Large intestine (tissue), 12 donors: ENCODE measurements at places on chromosomes 5 and 9. TPM values are rescaled to one million over a fixed set of nuclear protein-coding genes. Genes with fewer than 3 reads are reported as not detected.

ADRA1B gene
- 0.12 TPM for polyA plus RNA-seq

SPARC gene
- 935 TPM for polyA plus RNA-seq

PCDHGA8 gene
- polyA plus RNA-seq, result 0.19 TPM

THBS4 gene
- polyA plus RNA-seq, result 3.3 TPM

PGM5 gene
- 26.4 TPM for polyA plus RNA-seq

LCN15 gene
- polyA plus RNA-seq, result 14.0 TPM

DDX4 gene
- polyA plus RNA-seq, result 0.10 TPM

HACD4 gene
- polyA plus RNA-seq, result 4.8 TPM

SYK gene
- 27.3 TPM for polyA plus RNA-seq

PCDHGC5 gene
- polyA plus RNA-seq, result 0.39 TPM

TICAM2 gene
- polyA plus RNA-seq, result 2.9 TPM

TLN1 gene
- 117 TPM for polyA plus RNA-seq

CD180 gene
- polyA plus RNA-seq, result 1.1 TPM

LHX2 gene
- polyA plus RNA-seq, result 0.12 TPM

PDE6A gene
- polyA plus RNA-seq, result 1.0 TPM

FBP2 gene
- polyA plus RNA-seq, result 0.25 TPM

MEGF10 gene
- 1.3 TPM for polyA plus RNA-seq

SLC6A18 gene
- polyA plus RNA-seq, result 0.03 TPM

TRAF1 gene
- polyA plus RNA-seq, result 6.5 TPM

PCDHGA4 gene
- 0.79 TPM for polyA plus RNA-seq

OSMR gene
- polyA plus RNA-seq, result 5.9 TPM

C9orf72 gene
- polyA plus RNA-seq, result 32.1 TPM

GRCh38 chr5:32690153-32690552 is 21.0 kb upstream of the NPR3 start:
- DNase-seq, result no peak

DNA sequence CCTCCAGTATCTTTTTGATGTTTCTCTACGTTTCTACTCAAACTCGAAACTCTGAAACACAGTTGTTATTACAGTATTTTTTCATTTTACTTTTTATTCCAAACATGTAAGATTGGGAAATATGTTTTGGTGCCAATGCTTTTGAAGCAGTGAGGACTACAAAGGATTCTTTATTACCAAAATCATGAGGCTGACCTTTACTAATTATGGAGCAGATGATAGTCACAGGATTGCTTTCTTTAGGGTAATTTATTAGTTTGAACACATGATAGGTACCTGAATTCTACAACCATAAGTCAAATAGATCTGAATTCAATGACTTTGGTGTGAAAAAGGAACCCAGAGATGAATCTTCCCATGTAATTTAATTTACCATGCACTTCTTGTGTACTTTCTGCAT is 2015.1 kb upstream of the C9orf72 start:
- DNase-seq, result no peak

DNA sequence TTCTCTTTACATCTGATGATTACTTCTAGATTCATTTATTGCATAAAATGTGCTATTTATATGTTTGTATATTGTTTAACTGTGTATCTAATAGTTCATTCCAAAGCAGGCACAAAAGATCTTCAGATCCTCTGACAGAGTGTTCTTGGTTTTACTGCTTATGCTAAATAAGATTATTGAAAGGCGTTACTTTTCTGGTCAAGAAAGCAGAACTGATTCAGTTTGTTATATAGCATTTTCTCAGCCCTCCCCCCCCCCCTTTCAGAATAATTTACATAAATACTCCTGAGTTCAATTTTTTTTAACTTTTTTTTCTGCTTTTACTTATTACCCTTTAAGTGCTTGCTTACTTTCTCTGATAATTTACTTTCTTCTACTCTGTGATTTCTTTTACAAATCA is 15.4 kb downstream of the CDC42SE2 start:
- DNase-seq, result no peak

DNA sequence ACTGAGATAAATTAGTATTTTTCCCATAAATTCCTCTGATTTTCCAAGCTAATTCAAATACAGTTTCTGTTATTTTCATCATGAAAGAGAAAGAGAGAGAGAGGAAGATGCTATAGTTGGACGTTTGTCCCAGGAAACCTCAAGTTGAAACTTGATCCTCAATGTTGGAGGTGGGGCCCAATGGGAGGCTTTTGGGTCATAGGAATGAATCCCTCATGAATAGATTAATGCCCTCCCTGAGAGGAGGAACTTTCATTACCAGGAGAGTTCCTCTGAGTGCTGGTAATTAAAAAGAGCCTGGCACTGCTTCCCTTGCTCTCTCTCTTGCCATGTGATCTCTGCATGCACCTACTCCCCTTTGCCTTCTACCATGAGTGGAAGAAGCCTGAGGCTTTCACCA is 189.9 kb upstream of the SMC2 start:
- no peak for DNase-seq

DNA sequence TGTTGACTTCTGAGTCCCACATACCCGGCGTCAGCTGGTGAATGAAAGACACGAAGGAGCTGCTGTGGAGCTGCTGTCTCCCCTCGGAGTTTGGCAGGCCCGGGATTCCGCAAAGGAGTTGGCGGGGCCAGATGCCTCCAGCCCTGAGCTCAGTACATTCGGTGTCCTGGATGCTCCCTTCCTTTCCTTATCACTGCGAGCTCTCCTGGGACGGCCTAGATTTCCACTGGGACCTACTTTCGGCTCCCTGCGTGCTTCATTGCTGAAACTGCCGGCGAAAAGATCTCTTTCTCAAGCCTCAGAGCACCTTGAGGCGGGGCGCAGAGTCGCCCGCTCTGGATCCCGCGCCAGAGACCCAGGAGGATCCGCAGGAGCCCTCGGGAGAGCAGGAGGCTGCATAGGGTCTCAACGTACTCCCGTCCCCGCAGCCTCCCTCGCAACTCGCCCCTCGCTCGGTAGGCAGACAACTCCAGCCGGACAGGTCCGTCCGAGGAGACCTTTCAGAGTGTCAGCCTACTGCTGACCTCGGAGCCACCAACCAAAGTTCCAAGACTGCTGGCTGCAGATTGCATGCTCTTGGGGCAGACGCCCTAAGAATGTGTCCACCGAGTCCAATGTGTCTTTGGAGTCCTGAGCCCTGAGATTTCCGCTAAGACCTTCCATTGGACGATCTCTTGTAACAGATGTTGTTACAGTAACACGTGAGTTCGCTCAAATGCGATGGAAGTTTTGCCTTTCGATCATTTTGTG is 6.1 kb downstream of the ANXA2R start:
- DNase-seq, result no peak

- no peak for DNase-seq
Measured at GRCh38 chr5:76356887-76357286, 46.2 kb upstream of the IQGAP2 start.

DNA sequence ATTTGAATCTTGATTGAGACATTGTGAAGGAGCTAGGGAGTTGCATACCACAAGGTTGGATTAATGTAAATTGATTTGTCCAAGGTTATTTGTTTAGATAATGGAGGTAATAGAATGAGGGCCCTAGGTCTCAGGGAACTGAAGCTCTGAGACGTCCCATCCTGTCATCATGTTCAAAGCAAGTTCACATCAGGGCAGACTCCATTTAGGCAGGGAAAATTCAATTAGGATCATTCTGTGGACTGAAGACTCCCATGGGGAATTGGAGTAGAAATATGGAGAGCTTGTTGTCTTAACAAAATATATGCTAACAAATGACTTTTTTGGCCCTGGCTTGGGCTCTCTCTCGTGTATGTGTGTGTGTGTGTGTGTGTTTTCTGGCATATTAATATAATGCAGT is 722.0 kb upstream of the ADAMTS16 start:
- DNase-seq, result no peak

DNA sequence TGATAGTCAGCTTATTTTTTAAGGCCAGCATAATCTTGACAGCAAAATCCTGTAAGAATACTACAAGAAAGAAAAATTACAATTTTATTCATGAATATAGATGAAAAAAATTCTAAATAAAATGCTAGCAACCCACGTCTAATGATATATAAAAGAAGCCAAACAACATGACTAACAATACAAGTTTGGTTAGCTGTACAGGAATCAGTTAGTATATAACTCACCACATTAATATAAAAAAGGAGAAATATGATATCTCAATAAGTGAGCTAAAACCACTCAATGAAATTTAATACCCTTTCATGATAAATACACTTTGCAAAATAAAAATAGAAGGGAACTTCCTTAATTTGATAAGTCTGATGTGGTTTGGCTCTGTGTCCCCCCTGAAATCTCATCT is 139.7 kb upstream of the MAN2A1 start:
- no peak for DNase-seq

GRCh38 chr5:109905906-109906305 is 216.2 kb downstream of the MAN2A1 start:
- DNase-seq, result no peak

- DNase-seq, result no peak
Measured at GRCh38 chr5:59956130-59956783, 62.7 kb upstream of the PDE4D start.

- no peak for DNase-seq
Measured at GRCh38 chr5:84794486-84795035, 409.9 kb upstream of the EDIL3 start.

- no peak for DNase-seq
Measured at GRCh38 chr5:60352992-60353599, 346.9 kb downstream of the DEPDC1B start.

GRCh38 chr5:178143901-178144300 is 9.8 kb downstream of the NHP2 start:
- no peak for DNase-seq

- no peak for DNase-seq
Measured at GRCh38 chr5:155274484-155274883, 260.9 kb downstream of the KIF4B start.

DNA sequence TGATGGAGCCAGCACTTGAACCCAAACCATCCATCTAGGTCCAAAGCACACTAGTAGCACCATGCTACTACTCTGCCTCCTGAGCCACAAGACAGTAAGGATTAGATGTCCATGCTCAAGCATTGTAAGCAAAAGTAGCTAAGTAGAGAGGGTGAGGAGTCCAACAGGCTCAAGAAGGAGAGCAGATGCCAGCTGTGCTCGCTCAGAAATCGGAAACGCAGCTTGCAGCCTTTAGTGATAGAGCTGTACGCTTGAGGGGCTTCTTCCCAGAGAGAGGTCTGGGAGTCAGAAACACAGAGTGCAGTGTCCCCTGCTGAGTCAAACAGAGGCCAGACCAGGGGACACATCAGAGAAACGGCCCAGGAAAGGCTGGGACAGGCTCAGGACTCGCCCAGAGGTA is 32.7 kb upstream of the GABRP start:
- no peak for DNase-seq

DNA sequence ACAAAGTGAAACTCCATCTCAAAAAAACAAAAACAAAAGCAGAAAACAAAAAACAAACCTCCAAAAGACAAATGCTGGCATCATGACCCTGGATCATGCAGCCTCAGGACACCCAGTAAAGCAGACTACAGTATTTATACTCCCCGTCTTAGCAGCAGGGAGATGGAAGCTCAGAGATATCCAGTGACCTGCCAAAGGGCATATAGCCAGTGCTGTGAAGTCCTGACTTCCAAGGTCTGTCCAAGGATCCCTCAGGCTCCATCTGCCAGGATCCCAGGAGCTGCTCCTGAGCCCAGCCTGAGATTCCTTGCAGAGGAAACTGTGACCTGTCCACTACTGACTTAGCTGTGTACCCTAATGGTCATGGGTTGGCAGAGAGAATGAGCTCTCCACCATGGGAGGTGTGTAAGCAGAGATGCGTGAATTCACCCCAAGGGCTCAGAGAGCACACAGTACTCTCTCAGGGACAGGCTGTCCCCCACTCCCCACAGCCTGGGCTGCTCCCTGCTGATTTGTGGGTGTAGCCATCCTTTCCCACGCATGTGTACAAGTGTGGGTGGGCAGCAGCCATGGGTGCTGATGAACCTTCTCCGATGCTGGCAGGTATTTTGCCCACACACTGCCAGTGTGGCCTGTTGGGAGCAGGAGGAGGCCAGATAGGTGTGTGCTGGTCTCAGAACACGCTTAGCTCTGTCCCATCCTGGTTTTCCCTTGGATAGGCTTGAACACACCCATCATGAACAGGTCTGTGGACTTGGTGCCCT is 2.1 kb upstream of the WNK2 start:
- DNase-seq, result no peak

- peak; percentile 93 for DNase-seq
Measured at GRCh38 chr9:14251154-14252071, 62.5 kb downstream of the NFIB start.

GRCh38 chr9:80538976-80539375 is 967.2 kb downstream of the TLE4 start:
- no peak for DNase-seq

- peak; percentile 58 for DNase-seq
Measured at GRCh38 chr9:10612641-10613398, at the start of gene PTPRD. Gene PTPRD, minus strand, starts transcription at chr9:10613002.

- DNase-seq, result no peak
Measured at GRCh38 chr9:127215268-127216209, 49.0 kb upstream of the GARNL3 start.

DNA sequence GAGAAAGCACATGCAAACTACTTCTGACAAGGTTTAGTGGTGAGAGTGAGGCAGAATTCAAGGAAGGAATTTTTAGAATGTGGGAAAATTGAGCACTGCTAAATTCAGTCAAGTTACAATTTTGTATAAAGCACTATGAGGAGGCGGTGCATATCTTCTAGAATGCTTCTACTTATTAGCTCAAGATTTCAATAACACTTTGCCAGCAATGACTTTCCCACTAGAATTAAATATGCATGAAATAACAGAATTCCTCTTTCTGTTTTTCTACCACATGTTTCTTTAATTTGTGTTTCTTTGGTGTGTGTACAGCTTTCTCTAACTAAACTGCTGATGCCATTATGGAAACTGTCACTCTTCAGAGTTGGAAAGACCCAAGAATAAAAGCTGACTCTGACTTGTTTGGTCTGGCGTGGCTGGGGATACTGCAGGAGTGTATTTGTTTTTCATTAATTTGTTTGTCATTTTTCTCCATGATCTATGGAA is 163.5 kb downstream of the ARSB start:
- no peak for DNase-seq

- peak; percentile 42 for DNase-seq
Measured at GRCh38 chr9:108761655-108762347, 94.0 kb downstream of the ACTL7B start.

- DNase-seq, result no peak
Measured at GRCh38 chr9:128705051-128705965, 3.0 kb downstream of the PKN3 start.
